ENCODE measurements at places on chromosomes 11 and 22.

- DNase-seq, result no peak
Observed at GRCh38 chr11:4891996-4892640, 10.4 kb downstream of the OR51T1 start.

DNA sequence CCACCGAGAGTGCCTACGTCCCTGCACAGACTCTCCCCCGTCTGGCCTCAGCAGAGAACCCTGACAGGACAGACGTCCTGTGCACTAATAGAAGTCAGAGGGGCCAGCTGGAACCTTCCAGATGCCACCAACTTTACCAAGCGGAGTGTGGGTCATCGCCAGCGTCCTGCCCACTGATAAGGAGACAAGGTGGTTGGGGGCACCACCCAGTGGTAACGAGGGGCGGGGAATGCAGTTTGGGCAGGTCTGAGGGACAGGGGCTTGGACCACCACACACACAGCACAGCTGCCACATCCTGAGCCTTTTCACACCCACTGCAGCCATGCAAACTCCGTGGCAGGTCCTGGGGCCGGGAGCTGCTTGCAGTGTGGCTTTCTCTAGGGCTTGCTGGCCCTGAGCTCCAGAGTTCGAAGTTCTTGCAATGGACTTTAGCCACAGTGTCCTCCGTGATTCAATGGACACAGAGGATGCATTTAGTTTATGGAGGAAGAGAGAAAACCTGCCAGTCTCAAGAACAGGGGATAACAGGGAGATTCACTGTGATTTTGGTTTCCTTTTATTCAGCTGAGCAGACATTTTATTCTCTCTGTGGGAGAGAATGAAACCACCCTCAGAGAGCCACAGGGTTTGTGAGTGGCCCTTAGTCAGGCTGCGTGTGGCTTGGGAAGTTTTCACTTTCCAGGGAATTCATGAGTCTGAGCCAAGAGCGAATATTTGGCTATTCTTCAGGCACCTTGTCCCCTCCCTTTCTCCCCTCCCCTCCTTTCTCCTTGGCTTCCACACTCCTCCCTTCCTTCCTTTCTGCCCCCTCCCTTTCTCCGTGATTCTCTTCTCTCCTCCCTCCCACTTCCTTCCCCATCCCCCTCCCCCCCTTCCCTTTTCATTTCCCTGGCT, 13.1 kb downstream of the MRGPRG start:
- no peak for DNase-seq

DNA sequence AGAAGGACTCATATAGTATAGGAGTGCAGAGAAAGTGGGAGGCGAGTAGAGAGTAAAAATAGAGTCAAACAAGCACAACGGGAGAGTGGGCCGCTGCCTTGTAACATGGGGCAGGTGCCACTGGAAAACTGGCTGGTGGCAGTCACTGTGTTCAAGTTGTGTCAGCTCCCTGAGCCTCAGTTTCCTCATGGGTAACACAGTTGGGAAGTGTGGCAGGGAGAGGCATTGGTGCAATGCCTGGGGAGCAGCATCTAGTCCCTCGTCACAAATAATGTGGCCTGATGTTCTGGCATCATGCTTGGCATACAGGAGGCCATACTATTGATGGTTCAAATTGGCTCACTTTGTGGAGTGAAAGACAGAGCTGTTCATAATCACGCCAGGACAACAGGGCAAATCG, 78.9 kb upstream of the SPON1 start:
- no peak for DNase-seq

- no peak for DNase-seq
Observed at GRCh38 chr11:22730319-22730718, 63.9 kb downstream of the GAS2 start.

DNA sequence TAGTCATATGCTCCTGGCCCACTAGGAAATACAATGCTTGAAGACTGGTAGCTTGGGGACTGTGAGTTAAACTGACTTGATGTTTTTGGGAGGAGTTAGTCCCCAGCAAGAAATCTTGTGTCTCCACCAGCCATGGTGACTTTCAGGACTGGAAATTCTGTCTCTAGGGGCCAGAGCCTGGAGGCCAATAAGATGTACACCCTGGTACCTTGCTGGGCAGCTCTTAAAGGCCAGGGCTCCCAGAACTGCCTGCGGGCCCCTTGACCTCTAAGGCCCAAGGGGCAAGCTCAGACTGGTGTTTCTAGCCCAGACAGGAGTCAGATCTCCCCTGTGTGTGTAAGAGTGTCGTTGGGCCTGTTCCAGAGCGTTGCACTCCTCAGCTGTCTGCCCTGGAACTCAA, 128.7 kb upstream of the C11orf58 start:
- DNase-seq, result no peak

GRCh38 chr22:26679003-26679629, 21.7 kb downstream of the MIAT start:
- peak; percentile 78 for DNase-seq

- no peak for DNase-seq
Observed at GRCh38 chr11:64878223-64878493, 263 bp downstream of the EHD1 start.

- no peak for DNase-seq
Observed at GRCh38 chr22:43859176-43859575, 3.1 kb downstream of the SULT4A1 start.
